ENCODE measurements at places on chromosomes 16 and 17.

DNA sequence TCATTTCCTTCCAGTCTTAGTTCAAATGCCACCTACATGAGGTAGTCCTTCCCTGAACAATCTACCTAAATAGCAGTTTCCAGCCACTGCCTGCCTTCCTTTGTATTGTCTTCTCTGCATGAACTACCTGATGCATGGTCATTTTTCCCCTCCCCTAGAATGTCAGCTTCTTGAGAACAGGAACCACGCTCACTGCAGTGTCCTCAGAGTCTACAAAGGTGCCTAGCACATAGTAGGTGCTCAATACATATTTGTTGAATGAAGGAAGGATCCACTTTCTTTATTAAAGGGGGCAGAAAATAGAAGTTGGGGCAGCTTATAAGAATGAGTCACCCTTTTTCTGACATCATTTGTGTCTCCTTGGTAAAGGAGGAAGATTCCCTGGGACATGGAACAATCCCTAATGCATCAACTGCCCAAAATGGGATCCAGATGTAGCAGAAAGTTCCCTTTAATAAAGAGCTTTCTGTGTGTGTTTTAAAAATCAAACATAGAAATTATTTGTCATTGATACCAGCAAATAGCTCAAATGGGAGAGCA is 4.4 kb upstream of the CYLD start:
- DNase-seq: no peak

DNA sequence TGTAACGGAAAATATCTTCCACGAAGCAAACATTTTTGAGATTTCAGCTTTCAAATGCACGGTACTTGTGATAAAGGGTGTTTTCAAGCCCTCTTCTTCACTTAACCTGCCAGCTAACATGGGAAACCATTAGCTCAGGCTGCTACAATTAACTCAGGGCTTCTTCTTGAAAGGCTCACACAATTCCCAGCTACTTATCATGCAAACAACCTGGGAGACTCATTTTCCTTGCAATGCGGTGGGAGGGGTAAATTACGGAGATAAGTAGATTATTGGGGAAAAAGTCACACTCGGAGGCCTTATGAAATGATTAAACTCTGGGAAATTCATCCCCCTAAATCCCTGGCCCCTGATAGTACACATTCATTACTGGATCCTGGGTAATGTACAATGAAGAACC is 266.4 kb downstream of the STX8 start:
- no peak for DNase-seq

- DNase-seq: no peak
Measured at GRCh38 chr17:5522476-5522875, 36.1 kb downstream of the MIS12 start.

DNA sequence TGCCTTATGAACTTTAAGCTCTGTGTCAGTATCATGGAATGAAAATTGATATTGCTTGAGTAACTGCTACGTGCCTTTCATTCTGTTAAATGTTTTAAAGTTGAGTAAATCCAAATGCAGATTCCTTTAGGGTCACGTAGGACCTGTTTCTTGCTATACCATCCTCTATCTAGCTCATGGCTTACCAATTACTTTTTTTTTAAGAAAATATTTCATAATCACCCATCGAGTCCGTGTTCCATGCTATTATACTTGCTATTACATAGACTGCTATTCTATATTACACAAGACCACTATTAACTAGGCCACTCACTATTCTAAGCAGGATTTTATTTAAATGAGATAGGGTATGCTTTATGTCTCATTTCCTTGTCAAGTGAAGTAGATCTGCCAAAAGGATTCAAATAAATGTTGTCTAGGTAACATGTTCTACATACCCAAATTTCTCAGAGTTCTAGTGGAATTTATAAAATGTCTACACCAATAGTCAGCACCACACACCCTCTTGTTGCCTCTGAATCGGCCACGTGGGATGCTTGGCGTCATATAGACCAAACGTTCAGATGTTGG is 11.9 kb downstream of the ANKFN1 start:
- DNase-seq: no peak

DNA sequence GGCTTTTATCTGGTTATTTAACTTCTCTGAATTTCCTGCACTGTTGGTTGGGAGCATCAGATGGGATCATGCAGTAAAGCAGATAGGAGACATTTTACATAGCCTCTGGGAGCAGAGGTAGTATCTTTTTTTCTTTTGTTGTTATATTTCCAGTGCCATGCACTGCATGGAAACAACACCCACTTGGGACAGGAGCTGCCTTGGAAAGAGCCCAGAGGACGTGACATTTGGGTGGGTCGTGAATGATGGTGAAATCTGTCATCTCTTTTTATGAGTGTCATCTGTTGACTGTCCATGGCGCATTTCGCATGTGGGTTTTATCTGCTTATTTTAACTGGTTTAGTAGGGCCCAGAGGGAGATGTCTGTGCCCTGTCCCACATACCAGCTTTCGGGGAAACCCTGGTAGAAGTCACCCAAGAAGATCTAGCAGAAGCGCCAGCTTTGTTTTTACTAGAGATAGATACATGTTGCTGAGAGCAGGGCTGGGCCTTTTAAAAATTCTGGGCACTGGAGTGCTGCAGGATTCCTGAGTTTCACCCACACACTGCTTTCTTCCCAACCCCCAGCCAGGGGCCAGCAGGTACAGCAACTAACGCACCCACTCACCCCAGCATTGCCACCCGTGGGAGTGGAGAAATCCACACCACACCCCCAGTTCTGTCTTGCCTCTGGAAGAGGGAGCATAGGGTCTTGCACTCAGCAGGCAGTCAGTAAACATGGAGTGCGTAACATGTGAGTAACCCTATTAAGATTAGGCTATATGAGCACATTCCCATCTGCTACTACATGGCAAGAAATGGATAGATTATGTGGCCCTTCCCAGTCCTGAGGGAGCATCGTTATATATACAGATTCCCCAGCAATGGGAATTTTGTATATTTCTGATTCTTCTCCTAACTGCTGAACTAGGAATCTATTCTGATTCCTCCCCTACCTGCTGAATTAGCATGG is 8.4 kb upstream of the TERF2 start:
- DNase-seq: no peak

GRCh38 chr17:41446806-41447205 is 6.0 kb upstream of the KRT38 start:
- DNase-seq: no peak

DNA sequence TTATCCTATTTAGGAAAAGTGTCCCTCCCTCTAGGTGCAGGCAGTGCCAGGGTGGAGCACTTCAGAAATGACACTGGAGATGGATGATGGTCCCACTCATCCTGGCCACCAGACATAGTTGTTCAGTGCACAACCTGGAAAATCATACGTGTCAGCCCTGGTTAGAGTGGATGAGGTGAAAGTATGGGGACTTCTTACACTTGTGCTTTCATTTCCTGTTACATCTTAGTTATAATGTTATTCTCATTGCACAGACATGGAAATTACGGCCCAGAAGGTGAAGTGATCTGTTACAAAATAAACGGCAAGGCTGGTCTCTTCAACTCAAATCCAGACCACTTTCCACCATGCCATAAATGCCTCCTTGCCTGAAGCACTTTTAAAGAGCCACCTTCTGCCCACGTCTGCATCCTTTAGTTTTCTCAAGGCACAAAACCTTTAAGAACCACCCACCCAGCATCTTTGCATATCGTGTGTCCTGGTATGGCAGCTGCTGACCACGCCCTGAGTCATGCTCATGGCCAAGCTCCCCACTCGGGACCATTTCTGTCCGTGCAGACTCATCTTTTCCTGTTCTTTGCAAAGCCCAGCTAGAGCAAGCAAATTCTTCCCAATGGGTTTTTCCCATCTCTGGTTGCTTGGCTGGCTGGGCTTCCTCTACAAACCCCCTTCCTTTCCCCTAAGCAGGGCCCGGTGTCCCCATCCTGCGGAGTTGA is 22.4 kb downstream of the TBC1D3B start:
- DNase-seq: no peak

DNA sequence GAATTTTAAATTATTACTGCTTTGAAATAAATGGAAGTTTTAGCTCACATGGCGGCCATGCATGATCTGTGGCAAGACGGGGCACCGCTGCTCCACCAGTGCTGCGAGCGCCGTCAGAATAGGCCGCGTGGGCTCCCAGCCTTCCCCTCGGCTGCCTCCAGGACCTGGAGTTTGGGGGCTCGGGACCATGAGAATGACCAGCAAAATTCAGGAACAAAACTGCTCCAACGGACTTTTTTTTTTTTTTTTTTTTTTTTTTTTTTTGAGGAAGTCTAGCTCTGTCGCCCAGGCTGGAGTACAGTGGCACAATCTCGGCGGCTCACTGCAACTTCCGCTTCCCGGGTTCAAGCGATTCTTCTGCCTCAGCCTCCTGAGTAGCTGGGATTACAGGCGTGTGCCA is 38.3 kb upstream of the AKAP1 start:
- no peak for DNase-seq

DNA sequence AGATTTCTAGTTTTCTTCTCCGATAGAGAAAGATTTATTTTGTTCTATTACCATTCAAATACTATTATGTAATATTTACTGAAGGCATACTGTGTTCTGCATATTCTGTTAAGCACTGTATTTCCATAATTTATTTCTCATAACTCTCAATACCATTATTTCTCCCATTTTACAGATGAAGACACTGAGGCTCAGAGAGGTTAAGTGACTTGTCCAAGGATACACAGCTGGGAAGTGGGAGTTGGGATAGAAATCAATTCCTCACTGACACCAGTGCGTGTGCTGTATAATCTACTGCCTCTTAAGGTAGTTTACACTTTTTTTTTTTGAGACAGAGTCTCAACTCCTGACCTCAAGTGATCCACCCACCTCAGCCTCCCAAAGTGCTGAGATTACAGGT is 7.4 kb downstream of the NLRC3 start:
- no peak for DNase-seq

GRCh38 chr16:88941913-88942909 is 34.8 kb downstream of the CBFA2T3 start:
- peak; percentile 50 for DNase-seq

GRCh38 chr17:72056727-72057290 is 64.0 kb upstream of the SOX9 start:
- DNase-seq: no peak

GRCh38 chr17:51346218-51346982 is 86.1 kb downstream of the UTP18 start:
- DNase-seq: no peak

DNA sequence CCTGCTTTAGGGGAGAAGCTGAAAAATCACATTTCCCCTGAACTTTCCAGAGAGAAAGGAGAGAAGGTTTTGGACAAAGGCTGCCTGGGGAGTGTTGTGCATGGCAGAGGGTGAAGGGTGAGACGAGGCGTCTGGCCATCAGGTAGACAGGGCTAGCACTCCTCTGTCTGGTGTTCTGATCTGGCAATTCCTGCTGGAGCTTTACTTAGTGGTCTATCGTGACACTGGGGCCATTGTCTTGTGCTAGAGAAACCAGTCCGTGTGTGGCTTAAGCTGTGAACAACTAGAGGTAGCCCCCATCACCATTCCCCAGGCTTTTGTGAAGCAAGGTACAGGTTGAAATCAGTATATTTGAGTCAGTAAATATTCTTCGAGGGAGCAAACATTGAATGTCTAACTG is 8.5 kb downstream of the RHBDL3 start:
- no peak for DNase-seq

DNA sequence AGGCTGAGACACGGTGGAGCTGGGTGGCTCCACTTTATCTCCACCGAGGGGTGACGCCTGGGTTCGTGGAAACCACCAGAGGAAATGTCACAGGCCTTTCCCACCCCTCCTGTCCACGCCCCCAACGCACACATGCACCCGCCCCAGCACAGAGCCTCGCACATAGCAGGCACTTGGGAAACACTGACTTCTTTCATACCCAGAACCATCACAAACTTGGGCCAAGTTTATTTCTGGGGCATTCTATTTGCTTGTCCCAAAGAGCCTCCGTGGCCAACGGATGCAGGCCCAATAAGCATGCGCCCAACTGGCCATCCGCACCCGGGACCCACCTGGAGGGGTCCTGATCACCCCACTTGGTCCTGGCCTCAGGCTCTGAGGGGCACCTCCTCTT is 3.3 kb downstream of the BCAR1 start:
- DNase-seq: no peak

GRCh38 chr16:57893559-57894389 is 77.2 kb downstream of the CNGB1 start:
- peak; percentile 2 for DNase-seq

DNA sequence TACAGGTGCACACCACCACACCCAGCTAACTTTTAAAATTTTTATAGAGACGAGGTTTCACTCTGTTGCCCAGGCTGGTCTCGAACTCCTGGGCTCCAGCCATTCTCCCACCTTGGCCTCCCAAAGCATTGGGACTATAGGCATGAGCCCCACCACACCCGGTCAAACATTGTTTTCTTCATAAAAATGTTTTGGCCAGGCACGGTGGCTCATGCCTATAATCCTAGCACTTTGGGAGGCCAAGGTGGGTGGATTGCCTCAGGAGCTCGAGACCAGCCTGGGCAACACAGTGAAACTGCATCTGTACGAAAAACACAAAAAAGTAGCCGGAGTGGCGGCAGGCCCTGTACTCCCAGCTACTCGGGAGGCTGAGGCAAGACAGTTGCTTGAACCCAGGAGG is 12.1 kb downstream of the TMC6 start:
- DNase-seq: no peak

GRCh38 chr17:48724251-48725003 is 1.4 kb downstream of the PRAC2 start:
- DNase-seq: peak; percentile 82

- DNase-seq: peak; percentile 65
Measured at GRCh38 chr16:46908540-46909372, 24.6 kb downstream of the GPT2 start.

DNA sequence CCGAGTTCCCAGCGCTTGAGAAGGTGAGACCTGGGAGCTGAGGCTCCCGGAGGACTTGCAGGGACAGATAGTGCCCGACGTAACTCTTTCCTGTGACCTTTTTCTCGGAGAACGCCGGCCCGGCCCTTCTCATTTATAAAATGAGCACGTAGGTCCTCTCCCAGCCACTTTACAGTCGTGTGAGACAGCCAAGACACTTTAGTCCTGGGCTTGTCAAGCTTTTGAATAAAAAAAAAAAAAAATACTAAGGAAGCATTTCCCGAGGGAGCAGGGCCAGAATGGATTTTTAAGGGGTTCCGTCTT is 241 bp downstream of the DRC3 start:
- DNase-seq: no peak

DNA sequence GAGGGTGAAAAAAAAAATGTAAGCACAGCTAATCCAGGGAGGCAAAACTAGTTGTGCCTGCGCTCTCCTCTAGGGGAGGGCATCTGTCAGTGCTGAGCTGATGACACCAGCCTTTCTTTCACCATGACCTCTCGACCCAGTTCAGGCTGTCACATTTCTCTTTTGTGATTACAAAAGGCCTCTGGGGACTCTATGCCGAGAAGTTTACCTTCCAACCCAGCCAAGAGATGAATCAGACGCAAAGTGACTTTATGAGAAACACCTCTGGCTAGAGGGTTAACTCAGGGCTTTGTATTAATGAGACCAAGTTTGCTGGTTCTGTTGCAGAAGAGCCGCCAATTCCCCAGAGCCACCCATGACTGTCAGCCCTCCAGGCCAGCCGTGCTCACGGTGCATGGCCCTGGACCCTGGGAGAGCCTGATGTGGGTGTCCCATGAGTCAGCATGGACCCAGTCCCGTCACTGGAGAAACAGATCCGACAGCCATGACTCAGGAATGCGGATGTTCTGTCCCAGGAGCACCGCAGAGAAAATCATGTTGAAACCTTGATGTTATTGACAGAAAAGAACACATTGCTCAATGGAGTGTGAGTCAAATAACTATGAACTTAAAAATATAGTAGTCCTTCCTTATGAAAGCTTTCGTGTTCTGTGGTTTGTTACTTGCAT is 437.2 kb downstream of the HS3ST3B1 start:
- DNase-seq: no peak

Data from activated CD4-positive, alpha-beta T cell treated with anti-CD3 and anti-CD28 coated beads, Interleukin-2, amount 50 U/mL, for 16 hours (primary cell).